ENCODE measurements at places on chromosomes 7 and 10. TPM values are rescaled to one million over a fixed set of nuclear protein-coding genes. Genes with fewer than 3 reads are reported as not detected.

DNA sequence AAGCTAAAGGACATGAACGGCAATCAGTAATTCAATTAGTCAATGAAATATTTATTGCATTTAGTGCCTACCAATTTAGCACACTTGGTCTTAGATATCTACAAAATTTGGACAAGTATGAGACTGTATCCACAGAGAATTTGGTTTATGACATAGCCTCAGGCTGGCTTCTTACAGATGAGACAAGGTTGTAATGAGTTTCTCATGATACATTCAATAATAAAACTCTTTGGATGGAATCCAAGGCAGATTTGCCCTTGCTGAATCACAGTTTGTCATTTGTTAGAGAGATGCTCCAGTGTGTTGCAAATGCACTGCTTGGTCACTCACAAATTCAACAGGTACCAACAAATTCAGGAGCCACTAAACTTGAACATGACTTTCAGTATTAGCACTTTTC lies 162.5 kb downstream of the GPR37 start:
- no peak overlapping the region for H3K27ac ChIP-seq
- H3K27me3 ChIP-seq = no peaks in the 10 kb centered on the region
- H3K4me3 ChIP-seq = no peak overlapping the region
- H3K36me3 ChIP-seq = no peaks in the 10 kb centered on the region

DNA sequence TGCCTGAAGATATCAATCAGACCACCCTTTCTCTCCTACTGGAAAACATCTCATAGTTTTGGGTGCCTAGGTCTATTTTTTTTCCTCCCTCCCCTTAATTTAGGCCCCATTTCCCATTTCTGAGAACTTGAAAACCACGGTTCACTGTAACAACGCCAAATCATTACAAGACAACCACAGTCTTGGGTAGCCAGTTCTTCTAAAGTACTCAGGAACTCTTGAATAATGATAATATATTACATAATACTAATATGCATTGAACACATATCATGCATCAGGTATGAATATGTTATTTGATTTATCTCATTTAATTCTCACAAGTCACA lies 185.1 kb upstream of the ADO start:
- no peak overlapping the region for H3K27ac ChIP-seq
- no peaks in the 10 kb centered on the region for H3K27me3 ChIP-seq
- peaks cover 7% of the 10 kb centered on the region for H3K4me1 ChIP-seq
- no peaks in the 10 kb centered on the region for H3K36me3 ChIP-seq
- DNase-seq = peak; percentile 17
- no peak overlapping the region for H3K4me3 ChIP-seq

The CLEC5A gene
- not detected for polyA plus RNA-seq

DNA sequence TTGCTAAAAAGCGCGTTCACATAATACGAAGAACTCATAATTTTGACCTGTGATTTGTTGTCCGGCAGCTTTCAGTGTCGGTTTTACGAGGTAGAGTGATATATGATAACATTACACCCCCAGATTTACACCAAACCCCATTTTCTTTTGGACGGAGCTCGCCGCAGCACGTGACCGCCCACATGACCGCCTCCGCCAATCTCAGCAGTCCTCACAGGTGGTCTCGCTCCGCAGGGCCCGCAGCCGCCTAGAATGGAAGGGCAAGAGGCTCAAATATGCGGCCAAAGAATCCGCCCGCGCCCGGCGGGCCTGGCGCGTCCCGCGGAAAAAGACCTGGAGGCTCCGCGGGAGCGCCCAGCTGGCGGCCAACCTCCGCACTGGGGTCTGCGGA lies at the start of gene HOXA7:
HOXA7 (minus strand) TSS at position 168 of the 391 bp plus-strand sequence; CDS start at position 38, 130 bp downstream.
- H3K27ac ChIP-seq = peak within 1 kb of the TSS; percentile 34
- H3K27me3 ChIP-seq = no peaks in the 10 kb centered on the region
- peak within 1 kb of the TSS; percentile 69 for H3K4me3 ChIP-seq
- peak; percentile 63 for DNase-seq

The STAG3 gene
- 0.65 TPM for polyA plus RNA-seq

DNA sequence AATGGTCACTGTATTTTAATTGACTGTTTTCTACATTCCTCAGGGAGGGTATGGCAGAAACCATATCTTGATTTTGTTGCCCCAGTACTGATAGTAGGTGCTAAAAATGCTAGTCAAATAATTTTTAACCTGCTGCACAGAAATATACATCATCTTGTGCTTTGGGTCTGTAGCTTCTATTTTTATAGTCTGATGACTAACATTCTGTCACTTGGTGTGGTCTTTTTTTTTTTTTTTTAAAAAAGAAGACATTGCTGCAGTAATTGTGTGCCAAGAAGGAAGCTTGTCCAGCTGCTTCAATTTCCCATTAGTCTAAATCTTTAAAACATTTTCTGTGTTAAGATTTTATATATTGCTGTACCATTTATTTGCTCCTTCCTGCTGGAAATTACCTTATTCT lies 83.6 kb downstream of the ICA1 start:
- no peak overlapping the region for H3K27ac ChIP-seq
- no peaks in the 10 kb centered on the region for H3K4me1 ChIP-seq
- no peaks in the 10 kb centered on the region for H3K36me3 ChIP-seq

DNA sequence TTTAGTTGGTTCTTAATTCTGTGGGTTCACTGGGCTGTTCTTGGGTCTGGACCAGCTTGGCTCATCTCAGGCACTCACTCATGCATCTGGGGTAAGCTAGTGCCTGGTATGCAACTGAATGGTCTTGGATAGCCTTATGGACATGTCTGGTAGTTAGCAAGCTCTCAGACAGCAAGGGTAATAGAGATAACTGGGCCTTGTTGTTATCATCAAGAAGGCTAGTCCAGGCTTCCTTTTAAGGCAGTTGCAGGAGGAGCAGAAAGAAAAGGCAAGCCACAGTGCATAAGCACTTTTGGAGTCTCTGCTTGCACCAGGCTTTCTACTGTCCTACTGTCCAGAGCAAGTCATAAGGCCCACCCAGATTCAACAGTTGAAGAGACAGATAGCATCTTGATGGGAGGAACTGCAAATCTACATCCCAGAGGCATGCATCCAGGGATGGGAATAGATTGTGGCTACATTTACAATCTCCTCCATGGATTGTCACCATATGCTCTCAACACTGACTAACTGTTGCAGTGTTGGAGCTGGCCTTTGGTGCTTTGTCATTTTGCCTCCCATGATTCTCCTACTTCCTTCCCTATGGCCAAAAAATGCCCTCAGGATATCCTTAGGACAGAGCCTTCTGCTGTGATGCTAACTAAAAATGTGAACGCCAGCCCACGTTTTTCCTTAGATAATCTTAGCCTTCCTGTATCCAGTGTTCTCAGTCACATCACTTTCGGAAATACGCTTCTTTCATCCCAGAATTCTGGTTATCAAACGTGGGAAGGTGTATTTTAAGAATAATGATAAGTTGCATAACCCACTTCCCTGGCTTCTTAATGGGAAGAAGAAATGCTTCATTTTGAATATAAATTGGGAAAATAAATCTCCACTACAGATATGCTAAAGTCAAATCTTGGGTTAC lies 3.6 kb downstream of the GIMAP4 start:
- H3K27me3 ChIP-seq = no peaks in the 10 kb centered on the region
- no peaks in the 10 kb centered on the region for H3K4me1 ChIP-seq
- no peaks in the 10 kb centered on the region for H3K36me3 ChIP-seq
- H3K4me3 ChIP-seq = no peak overlapping the region
- H3K27ac ChIP-seq = no peak overlapping the region

DNA sequence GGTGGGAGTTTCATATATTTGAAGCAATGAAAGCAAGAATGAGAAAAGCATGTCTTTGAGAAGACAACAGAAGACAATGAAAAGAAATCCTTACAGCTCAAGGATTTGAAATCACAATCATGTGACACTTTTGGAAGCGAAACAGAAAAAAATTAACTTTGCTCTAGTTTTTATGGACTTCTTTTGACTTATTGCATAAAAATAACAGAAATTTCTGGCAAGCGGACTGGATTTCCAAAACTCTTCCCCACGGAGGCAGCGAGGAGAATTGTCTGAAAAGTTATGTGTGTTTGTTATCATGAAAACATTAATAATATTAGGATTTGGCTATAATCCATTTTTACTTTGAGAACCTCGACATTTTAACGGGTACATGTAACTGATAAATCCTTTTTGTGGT lies 223.3 kb downstream of the LRMDA start:
- no peak for DNase-seq
- H3K4me3 ChIP-seq = no peak overlapping the region
- no peaks in the 10 kb centered on the region for H3K4me1 ChIP-seq
- H3K36me3 ChIP-seq = no peaks in the 10 kb centered on the region

GRCh38 chr10:21099291-21100062 lies 202.4 kb upstream of the NEBL start:
- no peaks in the 10 kb centered on the region for H3K27me3 ChIP-seq
- H3K4me1 ChIP-seq = no peaks in the 10 kb centered on the region
- H3K36me3 ChIP-seq = no peaks in the 10 kb centered on the region
- H3K27ac ChIP-seq = no peak overlapping the region
- H3K4me3 ChIP-seq = no peak overlapping the region

- H3K4me1 ChIP-seq = no peaks in the 10 kb centered on the region
- H3K4me3 ChIP-seq = no peak overlapping the region
- no peak overlapping the region for H3K27ac ChIP-seq
- H3K36me3 ChIP-seq = peaks cover 10% of the 10 kb centered on the region
- no peak for DNase-seq
Observed at GRCh38 chr10:112426111-112426510, 20.6 kb downstream of the ZDHHC6 start.

All from IMR-90 (cell line).